ENCODE measurements at places on chromosomes 2 and 18.

DNA sequence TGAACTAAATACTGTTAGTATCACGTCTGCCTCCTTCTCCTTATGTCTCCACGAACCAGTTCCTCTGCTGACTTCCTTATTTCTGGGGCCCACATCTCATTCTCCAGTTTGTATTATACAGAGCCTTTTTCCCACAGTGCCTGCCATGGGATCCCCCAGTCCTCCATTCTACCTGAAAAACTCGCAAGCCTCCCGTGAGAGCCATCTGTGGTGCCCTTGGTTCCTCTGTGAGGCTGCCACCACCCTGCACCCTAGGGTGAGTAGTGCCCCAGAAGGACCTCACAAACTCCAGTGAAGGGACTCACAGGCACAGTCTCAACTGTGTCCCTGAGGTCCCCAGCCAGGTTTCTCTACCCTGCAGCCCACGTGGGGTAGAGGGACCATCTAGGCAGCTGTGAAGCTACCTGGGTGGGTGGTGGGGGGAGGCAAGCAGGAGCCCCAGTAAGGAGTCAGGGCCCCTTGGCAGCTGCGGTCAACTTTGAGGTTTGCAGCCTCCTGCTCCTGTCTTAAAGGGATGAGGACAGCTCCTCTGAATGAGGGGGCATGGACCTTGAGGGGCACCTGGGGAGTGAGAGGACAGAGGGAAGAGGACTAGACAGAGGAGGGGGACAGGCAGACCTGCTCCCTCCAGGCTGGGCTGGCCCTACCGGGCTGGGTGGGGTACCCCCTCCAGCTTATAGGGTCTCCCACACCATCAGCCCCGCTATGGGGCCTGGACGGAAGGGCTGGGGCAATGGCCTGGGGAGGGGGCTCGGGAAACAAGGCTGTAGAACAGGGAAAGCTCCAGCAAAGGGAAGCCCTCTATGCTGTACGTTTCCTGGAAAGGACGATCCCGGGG is 1.0 kb downstream of the PSTPIP2 start:
- no peak for DNase-seq

DNA sequence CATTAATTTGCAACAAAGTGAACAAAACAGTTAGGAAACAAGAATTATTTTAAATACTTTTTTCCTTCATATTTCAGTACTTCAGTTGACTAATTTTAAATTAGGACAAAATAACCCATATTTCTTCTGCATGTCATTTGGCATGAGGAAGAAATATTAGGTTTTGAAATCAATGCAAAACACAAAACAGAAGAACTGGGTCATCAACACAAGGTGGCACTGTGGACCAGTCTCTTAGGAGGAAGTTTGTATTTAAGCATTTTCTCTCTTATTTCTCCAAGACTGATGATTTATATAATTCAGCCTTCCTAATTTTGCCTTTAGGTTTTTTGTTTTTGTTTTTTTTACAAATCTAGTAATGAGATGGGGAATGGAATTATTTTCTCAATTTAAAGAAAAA is 352.8 kb upstream of the KCNH7 start:
- DNase-seq, result peak; percentile 61

- DNase-seq, result no peak
Observed at GRCh38 chr2:112154246-112155117, 16.3 kb downstream of the FBLN7 start.

DNA sequence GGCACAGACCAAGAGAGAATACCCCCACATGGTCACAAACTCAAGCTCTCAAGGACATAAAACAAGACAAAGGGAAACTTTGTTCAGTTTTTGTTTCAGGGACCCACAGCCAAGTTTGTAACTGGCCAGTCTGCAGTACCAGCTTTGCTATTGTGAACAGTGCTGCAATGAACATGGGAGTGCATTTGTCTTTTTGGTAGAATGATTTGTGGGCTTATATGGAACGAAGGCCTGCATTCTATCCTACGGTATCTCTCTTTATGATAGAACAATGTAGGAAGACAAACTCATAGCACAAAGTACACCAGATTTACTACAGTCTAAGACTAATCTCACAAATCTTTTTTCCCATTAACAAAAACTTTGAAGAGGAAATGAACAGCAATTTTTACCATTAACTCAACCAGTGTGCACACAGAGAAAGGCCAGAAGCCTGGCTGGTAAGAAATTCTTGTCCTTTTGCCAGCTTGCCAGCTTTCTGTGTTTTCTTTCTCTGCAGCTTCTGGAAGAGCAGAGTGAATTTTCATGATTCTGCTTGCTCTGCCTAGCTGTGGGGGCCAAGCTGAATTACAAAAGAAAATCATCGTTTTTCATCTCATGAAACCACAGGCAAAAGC is 37.1 kb upstream of the FEZ2 start:
- no peak for DNase-seq

- DNase-seq, result no peak
Observed at GRCh38 chr2:55838653-55839052, 84.9 kb downstream of the EFEMP1 start.

DNA sequence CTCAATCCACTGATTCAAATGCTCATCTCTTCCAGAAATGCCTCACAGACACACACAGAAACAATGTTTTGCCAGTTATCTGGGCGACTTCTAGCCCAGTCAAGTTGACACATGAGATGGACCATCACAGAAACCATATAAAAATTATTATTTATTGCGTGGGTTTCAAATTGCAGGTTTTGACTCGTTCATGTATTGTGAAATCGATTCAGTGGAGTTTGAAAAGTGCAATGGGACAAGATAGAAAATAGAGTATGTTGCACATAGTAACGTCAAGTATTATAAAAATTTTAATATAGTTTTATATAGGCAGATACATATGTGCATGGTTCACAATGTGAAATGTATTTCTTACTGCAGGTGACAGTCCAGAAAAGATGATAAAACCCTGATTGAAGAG is 100.8 kb downstream of the MRPS9 start:
- DNase-seq, result no peak

GRCh38 chr2:218806346-218806978 is 24.5 kb downstream of the CYP27A1 start:
- DNase-seq, result peak; percentile 99

DNA sequence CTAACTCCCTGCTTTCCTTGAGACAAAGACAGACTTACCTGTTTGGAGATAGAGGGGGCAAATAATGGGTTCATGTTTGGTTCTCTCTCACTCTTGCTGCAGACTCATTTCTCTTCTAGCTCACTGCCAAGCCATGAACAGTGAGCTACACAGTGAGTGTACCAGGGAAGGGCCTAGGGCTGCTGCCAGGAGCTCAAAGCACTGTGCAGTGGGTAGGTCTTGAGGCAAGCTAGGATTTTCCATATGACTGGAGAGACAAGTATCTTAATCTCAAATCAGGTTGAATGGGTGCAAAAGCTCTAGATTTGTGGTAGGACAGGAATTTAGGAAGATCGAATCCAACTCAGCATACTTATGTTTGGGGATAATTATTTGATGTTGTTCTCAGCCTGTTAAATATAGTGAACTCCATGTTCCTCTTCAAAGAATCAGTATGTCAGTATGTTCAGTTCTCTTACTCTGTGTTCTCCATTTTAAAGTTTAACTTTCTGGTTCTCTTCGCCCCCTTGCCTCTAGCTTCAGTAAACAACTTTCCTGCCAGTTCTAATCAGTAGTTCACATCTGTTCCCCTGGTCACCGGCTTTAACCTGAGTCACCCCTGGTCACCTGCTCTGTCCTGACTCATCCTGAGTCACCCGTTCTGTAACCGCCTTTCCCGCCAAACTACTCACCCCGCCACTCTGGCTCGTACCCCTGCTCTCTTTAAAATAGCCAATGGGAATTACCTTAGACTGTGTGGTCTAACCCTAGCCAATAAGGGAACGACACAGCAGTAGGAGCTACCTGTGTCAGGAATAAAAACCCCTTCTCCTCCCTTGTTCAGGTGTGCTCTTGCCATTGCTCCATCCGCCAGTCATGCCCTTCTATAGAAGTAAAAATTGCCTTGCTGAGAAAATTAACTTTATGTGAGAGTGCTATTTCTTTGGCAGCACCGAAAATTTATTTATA is 21.9 kb downstream of the SLC25A52 start:
- DNase-seq, result no peak

- DNase-seq, result no peak
Observed at GRCh38 chr18:42480441-42480840, 525.4 kb downstream of the PIK3C3 start.

GRCh38 chr2:54497763-54498680 is 41.9 kb downstream of the SPTBN1 start:
- DNase-seq, result peak; percentile 57

DNA sequence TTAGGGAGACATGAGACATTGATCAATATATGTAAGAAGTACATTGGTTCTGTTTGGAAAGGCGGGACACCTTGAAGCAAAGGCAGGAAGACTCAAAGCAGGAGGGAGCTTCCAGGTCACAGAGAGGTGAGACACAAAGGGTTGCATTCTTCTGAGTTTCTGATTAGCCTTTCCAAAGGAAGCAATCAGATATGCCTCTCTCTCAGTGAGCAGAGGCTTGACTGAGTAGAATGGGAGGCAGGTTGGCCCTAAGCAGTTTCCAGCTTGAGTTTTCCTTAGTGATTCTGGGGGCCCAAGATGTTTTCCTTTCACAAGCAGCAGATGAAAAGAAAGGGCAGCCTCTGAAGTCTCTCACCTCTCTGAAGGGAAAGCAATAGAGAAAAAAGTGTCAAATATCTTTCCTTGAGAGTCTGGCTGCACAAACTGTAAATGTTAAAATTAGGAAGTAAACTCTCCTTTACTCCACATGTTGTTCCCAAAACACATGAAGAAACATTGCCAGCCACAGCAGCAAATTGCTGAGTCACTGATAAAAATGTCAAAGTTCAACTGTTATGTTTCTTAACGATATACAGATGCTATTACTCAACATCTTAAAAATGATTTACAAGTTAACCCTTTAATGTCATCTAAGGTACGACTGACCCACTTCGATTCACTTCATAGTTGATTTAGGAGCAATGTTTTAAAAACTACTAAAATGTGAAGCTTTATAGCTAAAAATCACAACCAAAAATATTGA is 40.3 kb downstream of the CYB5A start:
- DNase-seq, result peak; percentile 97

GRCh38 chr18:80200932-80201672 is 46.2 kb downstream of the PARD6G start:
- no peak for DNase-seq

DNA sequence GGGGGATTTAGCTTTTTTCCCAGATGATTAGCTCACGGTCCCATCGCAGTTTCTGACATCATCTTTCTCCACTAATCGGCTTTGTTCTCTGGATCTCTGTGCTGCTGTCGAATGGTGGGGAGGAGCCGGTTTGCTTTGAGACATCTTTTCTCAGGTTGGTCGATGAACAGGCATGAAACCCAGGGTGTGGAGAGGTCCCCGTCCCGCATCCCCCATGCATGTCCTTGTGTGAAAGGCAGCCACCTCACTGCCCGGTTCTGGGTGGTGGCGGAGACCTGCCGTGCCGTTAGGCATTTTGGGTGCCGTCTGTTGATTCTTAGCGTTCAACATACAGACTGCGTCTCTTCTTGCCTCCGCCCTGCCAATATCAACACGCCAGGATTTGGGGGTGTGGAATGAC is 57.8 kb downstream of the CTDP1 start:
- no peak for DNase-seq

- no peak for DNase-seq
Observed at GRCh38 chr2:119724656-119725485, 34.9 kb upstream of the PTPN4 start.

GRCh38 chr2:45496869-45497268 is 114.2 kb downstream of the SRBD1 start:
- peak; percentile 33 for DNase-seq

DNA sequence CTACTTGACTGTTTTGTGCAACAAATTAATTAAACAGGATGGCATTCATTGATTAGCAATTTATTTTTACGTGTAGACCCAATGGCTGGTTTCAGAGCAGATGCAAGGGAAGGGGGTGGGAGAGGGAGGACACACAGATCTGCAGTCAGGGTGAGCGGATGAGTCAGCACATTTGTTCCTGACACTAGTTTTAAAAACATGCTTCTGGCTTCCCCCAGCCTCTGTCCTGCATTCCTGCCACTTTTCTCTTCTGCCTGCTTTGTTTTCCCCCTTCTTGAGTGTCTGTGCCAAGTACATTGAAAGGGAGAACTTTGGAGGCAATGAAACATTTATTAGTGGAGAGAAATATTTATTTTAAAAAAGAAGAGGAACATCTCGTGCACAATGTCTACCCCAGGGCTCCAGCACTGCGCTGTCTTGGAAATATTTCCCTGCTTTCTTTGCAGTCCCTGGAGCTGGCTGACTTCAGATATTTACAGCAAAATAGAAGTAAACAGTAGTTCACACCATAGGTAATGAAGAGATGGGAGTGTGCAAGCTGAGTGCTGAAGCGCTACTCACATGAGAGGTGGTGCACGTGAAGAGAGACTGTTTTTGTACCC is 52.2 kb downstream of the NRP2 start:
- peak; percentile 88 for DNase-seq

DNA sequence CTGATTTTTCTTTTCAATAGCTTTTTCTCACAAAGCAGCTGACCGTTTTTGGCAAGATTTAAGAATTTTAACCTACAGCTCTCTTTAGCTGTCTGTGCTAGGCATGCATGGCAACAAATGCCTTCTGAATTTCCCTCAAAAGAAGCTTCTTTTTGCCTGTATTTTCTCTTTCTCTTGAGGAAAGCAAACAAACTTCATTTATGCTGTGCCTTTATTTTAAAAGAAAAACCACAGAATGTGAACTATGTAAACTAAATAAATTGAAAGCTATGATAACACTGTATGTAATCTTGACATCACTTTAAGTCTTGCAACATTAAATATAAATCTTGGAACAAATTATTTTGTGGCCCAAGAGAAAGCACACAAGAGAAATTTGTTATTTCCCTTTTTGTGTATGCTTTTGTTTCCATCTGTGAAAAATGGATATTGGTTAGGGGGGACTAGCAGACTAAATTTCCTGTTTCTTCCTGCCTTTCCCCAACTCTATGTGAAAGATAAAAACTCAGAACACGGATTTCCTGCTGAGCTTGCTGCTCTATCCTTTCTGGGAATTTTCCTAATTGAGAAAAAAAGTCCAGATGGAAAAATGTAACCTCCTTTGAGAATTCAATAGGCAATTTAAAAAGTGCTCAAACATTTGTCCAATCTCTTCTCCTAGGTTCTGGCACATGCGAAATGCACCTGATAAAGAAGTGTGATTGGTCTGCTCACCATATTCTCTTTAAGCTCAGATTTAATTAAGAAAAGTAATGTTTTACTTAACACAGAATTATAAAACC is 20.9 kb upstream of the TFPI start:
- DNase-seq, result peak; percentile 89

DNA sequence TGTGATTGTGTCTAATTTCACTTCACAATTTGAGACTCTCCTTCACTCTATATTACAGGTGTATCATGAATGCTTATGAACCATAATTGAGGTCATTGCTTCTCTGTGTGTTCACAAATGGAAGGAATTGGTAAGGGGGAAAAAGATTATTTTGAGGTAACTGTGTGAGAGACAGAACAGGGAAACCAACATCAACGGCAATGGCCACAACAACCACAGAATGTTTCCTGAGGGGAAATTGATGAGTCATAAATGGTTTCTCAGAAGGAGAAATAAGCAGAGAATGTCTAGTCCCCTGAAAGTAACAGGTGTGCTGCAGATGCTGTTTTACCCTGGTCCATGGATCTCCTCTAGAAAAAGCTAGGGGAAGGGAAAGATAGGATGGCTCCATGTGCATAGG is 361.2 kb upstream of the GALNT5 start:
- no peak for DNase-seq

- no peak for DNase-seq
Observed at GRCh38 chr2:212897296-212897695, 254.1 kb downstream of the IKZF2 start.

- no peak for DNase-seq
Observed at GRCh38 chr2:35714883-35715282, 640.7 kb upstream of the CRIM1 start.

- DNase-seq, result no peak
Observed at GRCh38 chr2:226581004-226581403, 218.6 kb downstream of the IRS1 start.

- no peak for DNase-seq
Observed at GRCh38 chr2:64267699-64268098, 123.5 kb upstream of the PELI1 start.
